Germinal center (tissue), 1 donor: ENCODE measurements at places on chromosomes 1 and 21.

DNA sequence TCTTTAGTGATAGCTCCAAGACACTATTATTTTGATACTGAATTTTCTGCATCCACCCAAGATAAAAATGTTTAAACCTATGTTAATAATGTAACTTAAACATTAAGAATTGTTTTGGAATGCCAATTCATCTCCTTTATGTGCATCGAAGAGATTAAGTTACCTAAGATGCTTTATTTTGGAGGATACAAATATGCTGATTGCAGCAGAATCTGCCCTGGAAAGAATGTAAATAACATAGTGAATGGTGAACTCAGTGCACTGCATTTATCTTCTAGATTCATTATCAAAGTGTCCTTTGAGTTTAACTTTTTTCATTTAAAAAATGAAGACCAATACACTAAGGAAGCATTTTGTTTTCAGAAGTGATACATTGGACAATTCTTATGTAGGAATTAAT is 757.2 kb downstream of the MRPL39 start:
- DNase-seq = no peak

- DNase-seq = no peak
Measured at GRCh38 chr21:19608101-19608621, 1204.6 kb upstream of the TMPRSS15 start.

- DNase-seq = no peak
Measured at GRCh38 chr1:205637854-205638468, 6.2 kb upstream of the ELK4 start.

GRCh38 chr1:12568009-12568767 is 49.8 kb downstream of the DHRS3 start:
- no peak for DNase-seq

DNA sequence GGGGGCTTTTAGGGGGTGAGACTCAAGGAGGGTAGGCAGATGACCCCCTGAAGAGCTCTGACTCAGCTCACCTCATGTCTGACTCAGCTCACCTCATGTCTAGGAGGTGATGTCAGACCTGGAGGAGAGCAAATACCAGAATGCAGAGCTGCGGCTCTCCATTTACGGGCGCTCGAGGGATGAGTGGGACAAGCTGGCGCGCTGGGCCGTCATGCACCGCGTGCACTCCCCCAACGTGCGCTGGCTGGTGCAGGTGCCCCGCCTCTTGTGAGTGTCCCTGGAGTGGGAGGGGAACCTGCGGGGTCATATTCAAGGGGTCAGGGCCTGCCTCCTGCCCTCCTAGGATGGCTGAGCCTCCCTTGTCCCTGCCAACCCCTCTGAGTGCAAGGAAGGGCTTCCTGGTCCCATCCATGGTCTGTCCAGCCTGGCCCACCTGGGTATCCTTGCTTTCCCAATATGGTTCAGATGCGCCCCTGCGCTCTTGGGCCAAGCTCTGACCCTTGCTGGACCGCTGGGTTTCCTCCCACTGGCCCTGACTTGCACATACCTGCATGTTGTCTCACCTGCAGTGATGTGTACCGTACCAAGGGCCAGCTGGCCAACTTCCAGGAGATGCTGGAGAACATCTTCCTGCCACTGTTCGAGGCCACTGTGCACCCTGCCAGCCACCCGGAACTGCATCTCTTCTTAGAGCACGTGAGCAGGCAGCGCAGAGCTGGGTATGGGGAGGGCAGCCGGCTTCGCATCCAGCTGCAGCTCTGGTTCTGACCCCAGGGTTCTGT is 9.1 kb downstream of the AMPD2 start:
- DNase-seq = no peak

GRCh38 chr1:87204441-87204840 is 124.2 kb upstream of the LMO4 start:
- no peak for DNase-seq
